HFF-Myc (cell line): ENCODE measurements at places on chromosomes 16 and 17.

DNA sequence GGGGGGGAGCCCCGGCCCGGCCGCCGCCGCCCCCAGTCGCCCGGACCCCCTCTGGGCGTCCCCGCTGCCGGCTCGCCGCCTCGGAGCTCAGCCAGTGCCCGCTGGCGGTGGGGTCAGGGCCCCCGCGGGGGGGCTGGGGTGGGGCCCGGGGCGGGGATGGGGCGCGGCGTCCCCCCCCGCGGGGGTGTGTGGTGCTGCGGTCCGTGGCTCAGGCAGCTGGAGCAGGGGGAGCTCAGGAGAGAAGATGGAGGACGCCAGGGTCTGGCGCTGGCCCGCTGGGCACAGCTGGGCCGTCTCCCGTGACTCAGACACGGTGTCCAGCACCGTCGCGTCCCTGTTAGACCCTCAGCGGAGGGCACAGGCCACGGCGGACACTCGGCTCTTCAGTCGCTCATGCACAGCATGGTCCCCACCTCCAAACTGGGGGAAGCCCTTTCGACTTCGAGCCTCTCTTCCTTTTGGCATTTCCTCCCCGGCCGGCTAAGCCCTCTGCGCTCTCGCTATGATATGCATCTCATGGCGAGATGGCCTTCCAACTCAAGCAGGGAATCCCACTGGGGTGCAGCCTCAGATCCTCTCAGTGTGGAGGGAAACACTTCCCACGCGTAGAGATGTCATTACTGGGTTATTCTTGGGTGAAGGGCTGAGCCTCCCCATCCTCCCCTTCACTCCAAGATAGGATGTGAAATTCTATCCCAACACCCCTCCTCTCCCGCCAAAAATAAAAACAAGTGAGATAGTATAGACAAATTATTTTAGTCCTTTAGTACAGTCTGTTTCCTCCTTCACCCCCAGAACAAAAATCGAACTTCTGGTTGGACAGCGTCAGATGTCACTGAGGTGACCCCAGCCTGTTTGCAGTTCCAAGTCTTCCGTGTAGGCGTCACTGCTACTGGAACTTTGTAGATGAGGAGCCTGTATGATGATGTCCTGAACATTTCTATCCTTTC is 522 bp upstream of the VEZF1 start:
- no peak for DNase-seq

- DNase-seq = no peak
These were observed 13.2 kb downstream of the ZFPM1 start for GRCh38 chr16:88466175-88466862.

- no peak for DNase-seq
These were observed 41.6 kb downstream of the ARHGAP23 start for GRCh38 chr17:38469875-38470274.

- DNase-seq = no peak
These were observed 186.8 kb downstream of the COPRS start for GRCh38 chr17:31672161-31672819.

DNA sequence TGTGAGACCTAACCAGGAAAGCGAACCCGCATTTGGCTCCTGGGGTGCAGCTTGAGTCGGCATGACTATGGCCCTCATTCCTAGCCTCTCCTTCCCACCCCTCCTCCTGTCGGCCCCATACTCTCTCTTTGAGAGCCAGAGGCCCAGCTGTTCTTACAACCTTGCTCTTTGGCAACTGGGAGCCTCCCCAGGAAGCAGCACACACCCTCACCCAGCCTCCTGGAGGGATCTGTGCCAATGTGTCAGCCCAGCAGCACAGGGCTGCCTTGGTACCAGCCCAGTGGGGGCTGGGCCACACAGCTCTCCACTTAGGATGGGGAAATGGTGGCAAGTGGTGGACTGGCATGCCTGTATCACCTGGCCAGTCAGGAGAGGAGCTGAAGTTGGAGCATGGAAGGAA is 70.3 kb upstream of the LGALS9 start:
- DNase-seq = no peak

DNA sequence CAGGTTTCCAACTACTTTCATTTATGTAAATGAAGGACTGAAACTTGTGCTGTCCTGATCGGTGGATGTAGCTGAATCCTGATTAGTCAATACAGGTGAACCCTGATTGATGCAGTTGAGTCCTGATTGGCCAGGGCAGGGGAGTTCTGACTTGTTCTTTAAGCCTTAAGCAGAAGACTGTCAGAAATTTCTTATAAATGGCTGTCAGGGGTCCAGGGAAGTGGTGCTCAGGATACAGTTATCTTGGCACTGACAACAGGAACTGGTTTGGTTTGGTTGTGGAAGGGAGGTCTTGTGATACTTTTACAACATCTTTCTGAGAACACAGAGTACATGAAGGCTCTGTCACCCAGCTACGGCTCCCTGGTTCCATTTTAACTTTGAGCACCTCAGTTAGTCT is 132.1 kb downstream of the KCNJ12 start:
- DNase-seq = no peak

- DNase-seq = no peak
These were observed 17.7 kb upstream of the GFOD2 start for GRCh38 chr16:67736858-67737257.
